ENCODE measurements at places on chromosomes 12 and 14.

DNA sequence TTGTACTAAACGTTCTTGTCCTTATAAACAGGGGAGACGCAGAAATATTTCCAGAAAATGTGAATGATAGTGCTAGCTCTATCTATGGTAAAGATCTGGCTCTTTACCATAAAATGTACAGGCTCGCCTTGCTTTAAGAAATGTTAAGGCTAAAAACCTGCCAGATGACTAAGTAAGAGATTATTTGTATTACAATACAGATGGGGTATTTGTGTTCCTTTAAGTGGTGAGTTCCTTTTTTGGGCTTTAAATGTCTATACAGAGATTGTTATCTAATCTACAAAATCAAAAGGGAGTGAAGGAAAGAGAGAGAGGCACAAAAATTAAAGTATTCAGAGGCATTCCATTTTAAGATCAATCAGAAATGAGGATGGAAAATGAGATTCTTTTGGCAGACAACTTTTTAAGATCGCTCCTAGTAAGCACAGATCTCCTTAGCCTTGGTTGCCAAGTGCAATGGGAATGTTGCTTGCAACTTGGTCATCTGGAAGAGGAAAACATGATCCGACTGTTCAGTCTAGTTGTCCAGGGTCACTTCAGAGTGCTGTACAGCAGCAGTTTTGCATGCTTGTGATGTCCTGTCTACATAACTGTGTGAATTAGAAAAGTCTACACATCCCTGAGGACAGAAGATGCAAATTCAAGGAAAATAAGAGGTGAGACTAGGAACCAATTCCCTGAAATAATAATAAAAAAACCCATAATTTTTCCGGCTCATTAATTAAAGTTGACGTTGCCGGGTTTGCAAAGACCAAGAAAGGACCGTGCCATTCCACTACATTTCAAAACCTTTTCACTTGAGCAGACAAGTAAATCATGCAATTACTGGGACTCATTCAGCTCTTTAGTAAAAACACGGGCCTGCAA is 380.8 kb downstream of the EGLN3 start:
- DNase-seq, result no peak

DNA sequence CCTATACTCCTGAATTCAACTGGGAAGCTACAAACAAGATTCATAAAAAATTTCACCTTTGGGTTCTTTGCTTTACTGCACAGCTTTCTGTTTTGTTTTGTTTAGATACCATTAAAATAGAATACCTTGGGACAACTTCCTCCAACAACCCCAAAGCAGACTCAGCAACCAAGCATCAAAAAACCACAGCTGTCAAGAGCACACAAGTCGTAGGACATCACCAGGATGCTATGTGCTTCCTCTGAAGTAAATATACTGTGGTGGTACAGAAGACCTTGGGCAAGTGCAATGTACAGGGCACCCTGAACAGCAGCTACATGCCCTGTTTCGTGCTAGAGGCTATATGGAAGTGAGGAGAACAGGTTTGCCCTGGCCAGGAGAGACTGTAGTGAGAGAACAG is 359.3 kb downstream of the BCL11B start:
- no peak for DNase-seq

DNA sequence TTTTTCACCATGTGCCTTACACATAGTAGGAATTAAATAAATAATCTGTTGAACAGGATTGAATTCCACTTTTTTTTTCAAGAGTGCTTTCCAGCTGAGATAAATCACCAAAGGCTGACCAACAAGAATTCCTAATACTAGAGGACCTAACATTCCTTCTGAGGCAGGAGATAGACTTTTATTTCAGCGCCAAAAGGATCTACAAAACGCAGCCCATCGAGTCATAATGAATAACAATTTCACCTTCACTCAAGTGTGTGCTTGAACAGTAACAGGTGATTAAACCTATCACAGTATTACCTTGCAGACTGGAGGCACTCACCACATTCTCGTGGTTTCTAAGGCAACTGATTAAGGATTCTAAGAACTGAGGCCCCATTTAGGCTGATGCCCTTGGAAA is 224.3 kb upstream of the ATP2B1 start:
- DNase-seq, result no peak

GRCh38 chr14:85529803-85530574 is at the start of gene FLRT2:
Gene FLRT2, plus strand, starts transcription at chr14:85530144. Its CDS starts 91,371 bp downstream, at chr14:85621515.
- DNase-seq, result peak; percentile 62

- no peak for DNase-seq
These were observed 407.5 kb upstream of the MGAT4C start for GRCh38 chr12:86663716-86664115.

DNA sequence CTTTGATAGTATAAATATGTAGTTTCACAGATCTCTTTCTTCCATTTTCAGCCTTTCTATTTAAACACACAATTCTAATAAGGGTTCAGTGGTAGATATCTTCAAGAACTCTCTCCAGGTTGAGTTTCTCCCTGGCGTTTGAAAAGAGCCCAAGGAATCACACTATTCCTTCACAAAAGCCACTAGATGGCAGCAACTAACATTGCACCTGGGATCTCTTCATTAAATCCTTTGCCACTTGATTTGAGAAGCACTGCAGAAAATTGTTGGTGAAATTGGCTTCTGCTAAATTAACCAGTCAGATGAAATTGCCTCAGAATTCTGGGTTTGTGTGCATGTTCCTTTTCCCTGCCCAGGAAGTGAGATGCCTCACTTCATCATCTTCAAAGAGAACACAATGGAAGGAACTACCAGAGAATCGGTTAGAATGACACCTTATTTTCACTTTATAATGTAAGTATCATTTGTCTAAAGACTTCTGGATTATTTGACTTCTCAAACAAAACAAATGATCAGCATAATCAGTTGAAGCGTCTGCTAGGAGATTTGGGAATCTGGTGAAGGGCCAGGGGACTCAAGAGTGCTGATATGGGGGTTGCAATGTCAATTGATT is 6.8 kb downstream of the CCDC198 start:
- peak; percentile 24 for DNase-seq

DNA sequence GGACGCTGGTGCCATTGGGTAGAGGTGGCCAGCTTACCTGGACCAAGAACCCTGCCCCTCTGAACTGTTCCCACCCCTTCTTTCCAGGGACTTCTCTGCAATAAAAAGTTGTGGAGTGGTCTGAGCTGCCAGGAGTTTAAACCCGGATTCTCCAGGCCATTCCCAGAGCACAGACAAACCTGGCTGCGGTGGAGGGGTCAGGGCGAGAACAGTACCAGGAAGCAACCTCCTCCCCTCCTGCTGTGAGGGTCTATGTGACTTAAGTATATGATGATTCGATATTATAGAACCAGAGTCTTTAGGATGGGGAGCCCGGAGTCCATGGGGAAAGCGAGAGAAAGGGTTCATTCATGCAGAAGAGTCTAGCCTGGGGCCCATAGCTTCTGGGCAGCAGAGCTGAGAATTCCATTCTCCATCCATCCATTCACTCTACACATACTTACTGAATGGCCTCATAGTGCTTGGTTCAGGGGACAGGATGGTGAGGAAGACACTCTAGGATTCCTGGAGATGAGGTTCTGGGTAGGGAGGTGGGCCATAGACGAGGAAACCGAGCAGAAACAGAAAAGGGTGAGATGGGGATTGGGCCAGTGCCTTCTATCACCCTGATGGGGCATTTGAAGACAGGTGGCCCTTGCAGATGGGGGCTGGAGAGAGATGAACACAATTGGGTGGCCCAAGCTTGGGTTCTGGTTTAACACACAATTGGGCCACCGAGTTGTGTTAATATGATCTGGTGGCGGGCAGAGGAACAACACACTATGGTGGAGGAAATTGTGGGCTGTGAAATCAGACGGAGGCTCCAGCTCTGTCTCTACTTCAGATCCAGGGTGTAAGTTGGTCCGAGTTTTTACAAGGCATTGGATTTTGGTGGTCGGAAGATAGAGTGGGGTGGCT is 5.2 kb downstream of the KRT86 start:
- no peak for DNase-seq

GRCh38 chr12:120132054-120132836 is 15.7 kb upstream of the RAB35 start:
- no peak for DNase-seq

GRCh38 chr12:131754184-131754583 is 43.3 kb downstream of the SFSWAP start:
- DNase-seq, result no peak

DNA sequence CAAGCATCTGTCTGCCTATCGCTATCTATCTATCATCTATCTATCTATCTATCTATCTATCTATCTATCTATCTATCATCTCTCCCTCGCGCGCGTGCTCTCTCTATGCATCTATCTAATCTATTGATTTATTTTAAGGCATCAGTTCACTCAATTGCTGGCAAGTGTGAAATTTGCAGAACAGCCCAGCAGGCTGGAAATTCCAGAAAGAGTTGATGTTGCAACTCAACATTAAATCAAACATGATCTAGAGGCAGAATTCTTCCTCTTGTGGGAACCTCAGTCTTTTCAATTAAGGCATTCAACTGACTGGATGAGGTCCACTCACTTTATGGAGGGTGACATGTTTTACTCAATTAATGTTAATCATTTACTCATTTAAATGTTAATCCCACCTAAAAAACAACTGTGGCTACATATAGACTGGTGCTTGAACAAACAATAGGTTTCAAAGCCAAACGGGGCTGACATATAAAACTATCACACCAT is 1210.8 kb downstream of the GALC start:
- no peak for DNase-seq

DNA sequence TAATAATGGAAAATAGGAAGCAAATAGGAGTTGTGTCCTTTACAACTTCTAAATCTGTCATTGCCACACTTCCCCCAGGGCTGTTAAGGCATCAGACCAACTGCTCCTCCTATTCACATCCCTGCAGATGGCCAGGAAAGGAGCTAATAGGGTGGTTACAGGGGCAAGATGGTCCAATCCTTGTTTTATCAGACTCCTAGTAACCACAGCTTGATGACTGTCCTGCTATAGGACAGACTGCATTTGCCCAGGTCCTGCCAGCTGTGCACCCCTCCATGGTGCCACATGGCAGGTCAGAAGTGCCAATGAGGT is 10.9 kb upstream of the KRT2 start:
- DNase-seq, result no peak

- peak; percentile 50 for DNase-seq
These were observed 353.6 kb upstream of the SFSWAP start for GRCh38 chr12:131357185-131357747.

- DNase-seq, result no peak
These were observed 16.4 kb upstream of the VWF start for GRCh38 chr12:6140651-6141447.

- DNase-seq, result no peak
These were observed 75.9 kb downstream of the ATP2B1 start for GRCh38 chr12:89632778-89633177.

GRCh38 chr14:24693353-24693737 is 59.4 kb upstream of the GZMB start:
- no peak for DNase-seq

DNA sequence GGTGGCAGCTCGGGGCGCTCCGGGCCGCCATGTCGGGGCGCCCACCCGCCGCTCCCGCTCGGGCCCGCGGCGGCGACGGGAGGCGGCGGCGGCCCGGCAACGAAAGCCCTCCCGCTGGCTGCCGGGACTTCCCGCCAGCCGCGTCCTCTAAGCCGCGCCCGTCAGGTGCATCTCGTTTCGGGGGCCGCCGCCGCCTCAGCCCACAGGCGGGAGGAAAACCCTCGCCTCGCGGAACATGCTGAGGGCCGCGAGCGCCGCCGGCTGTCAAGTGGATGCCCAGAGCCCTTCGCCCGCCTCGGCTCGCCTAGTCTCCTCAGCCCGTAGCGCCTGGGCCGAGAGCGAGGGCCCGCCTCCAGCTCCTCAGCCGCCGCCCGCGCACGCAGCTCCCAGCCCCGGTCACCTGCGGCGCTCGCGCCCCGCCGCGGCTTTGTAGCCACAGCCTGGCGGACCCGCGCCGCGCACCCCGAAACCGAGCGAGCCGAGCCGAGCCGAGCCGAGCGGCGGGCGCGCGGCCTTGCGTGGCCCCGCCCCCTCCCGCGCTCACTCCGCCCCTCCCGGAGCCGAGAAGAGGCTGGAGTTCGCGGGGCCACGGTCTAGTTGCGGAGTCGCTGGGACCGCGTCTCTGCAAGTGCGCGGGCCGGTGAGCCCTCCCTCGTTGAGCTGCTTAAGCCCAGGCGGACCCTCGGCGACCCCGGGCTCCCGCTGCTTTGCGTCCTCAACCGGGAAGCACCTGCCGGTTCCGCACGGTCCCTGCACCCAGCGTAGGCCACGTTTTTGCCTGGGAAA is at the start of gene EML5:
Gene EML5, minus strand, starts transcription at position 481 of the 786 bp plus-strand sequence. Its CDS starts 450 bp downstream, at position 31.
- DNase-seq, result peak; percentile 68

- DNase-seq, result no peak
These were observed 270.8 kb downstream of the ZFP36L1 start for GRCh38 chr14:68521961-68522509.

GRCh38 chr14:41355866-41356265 is 250.8 kb upstream of the LRFN5 start:
- DNase-seq, result no peak

DNA sequence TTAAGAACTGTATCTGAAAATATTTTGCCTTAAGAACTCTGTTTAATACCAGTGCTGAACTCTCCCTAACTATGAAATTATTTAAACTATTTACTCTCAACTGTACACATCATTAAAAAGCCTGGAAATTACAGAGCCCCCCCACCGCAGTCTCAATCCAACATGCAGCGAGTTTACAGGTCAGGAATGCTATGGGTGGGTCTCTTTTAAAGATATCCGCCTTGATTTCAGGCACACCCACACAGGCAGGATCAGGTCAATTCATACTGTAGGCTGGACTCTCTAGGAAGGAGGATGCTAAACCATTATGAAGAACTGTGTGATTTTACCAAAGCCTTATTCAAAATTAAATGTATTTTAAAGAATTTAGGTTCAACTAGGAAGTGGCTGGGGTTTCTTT is 16.5 kb downstream of the SPTLC2 start:
- no peak for DNase-seq

- no peak for DNase-seq
These were observed 20.0 kb downstream of the ZCCHC8 start for GRCh38 chr12:122480753-122481152.

GRCh38 chr14:53741479-53742232 is 215.0 kb downstream of the BMP4 start:
- no peak for DNase-seq

DNA sequence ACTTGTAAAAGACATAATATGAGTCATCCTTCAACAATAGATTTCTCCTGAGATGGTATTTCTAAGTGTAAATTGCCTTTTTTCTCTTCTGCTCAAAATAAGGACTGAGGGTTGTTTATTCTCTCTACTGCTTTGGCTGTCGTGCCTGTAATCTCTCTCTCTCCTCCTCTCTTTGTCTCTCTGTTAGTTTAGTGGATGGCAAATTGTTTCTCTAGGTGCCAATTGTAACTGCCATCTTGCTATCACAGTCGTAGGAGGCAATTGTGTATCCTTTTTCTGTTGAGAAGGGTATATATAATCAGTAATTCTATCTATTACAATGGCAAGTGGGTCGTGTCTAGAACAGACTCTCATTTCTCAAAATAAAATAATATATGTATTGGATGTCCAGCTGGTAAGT is 545.0 kb upstream of the FBXO33 start:
- no peak for DNase-seq

DNA sequence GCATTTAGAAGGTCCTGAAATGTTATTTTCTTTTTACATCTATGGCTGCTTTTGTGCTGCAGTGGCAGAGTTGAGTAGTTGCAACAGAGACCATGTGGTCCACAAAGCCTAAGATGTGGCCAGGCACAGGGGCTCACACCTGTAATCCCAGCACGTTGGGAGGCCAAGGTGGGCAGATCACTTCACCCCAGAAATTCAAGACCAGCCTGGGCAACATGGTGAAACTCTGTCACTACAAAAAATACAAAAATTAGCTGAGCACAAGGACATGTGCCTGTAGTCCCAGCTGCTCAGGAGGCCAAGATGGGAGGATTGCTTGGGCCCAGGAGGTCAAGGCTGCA is 13.4 kb downstream of the USP30 start:
- DNase-seq, result no peak

- no peak for DNase-seq
These were observed 32.9 kb upstream of the SPTLC2 start for GRCh38 chr14:77649326-77649725.
